ENCODE measurements at places on chromosomes 4 and X. TPM values are rescaled to one million over a fixed set of nuclear protein-coding genes. Genes with fewer than 3 reads are reported as not detected.
A peak's percentile ranks its signal among the peaks of the same experiment; 100 is the strongest.

Gene ARAP2
- 0.96 TPM for total RNA-seq

Gene BEX3
- 330 TPM for total RNA-seq

Gene TIGD4
- total RNA-seq, result 2.3 TPM

Gene EGF
- total RNA-seq, result 2.6 TPM

Gene STOX2
- total RNA-seq, result 20.9 TPM

- no peaks in the 10 kb centered on the region for H3K27me3 ChIP-seq
- H3K4me3 ChIP-seq, result no peak overlapping the region
- H3K36me3 ChIP-seq, result no peaks in the 10 kb centered on the region
- DNase-seq, result no peak
- no peak overlapping the region for H3K27ac ChIP-seq
- no peaks in the 10 kb centered on the region for H3K4me1 ChIP-seq
Measured at GRCh38 chrX:134431894-134432293, 28.1 kb upstream of the HPRT1 start.

- no peak overlapping the region for H3K4me3 ChIP-seq
- peaks cover 4% of the 10 kb centered on the region for H3K4me1 ChIP-seq
- H3K27me3 ChIP-seq, result no peaks in the 10 kb centered on the region
- no peak for DNase-seq
Measured at GRCh38 chr4:139675651-139676050, 10.0 kb downstream of the MGST2 start.

DNA sequence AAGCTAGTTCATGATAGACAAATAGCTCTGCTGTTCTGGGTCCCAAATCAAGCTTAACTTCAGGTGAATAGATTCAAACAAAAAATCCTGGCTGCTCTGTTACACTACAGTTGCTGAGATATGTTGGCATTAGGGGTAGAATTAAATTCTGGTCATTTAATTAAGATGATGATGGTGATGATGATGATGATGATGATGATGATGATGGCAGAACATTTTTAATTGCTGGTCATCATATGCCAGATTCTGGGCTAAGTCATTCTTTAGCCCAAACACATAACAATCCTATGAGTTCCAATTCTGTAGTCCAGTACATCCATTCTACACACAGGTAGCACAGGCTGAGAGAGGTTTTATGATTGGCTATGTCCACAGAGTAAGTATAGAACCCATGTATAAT, 741.5 kb downstream of the STIM2 start:
- no peaks in the 10 kb centered on the region for H3K27me3 ChIP-seq
- no peak for DNase-seq
- no peaks in the 10 kb centered on the region for H3K4me1 ChIP-seq
- no peaks in the 10 kb centered on the region for H3K36me3 ChIP-seq
- H3K27ac ChIP-seq, result no peak overlapping the region

- no peak overlapping the region for H3K4me3 ChIP-seq
- H3K27me3 ChIP-seq, result no peaks in the 10 kb centered on the region
- DNase-seq, result no peak
- no peak overlapping the region for H3K27ac ChIP-seq
Measured at GRCh38 chr4:24515698-24516097, 68.7 kb downstream of the DHX15 start.

GRCh38 chr4:153661215-153661822, 22.8 kb upstream of the TLR2 start:
- H3K4me1 ChIP-seq, result no peaks in the 10 kb centered on the region
- DNase-seq, result no peak
- H3K27me3 ChIP-seq, result no peaks in the 10 kb centered on the region

DNA sequence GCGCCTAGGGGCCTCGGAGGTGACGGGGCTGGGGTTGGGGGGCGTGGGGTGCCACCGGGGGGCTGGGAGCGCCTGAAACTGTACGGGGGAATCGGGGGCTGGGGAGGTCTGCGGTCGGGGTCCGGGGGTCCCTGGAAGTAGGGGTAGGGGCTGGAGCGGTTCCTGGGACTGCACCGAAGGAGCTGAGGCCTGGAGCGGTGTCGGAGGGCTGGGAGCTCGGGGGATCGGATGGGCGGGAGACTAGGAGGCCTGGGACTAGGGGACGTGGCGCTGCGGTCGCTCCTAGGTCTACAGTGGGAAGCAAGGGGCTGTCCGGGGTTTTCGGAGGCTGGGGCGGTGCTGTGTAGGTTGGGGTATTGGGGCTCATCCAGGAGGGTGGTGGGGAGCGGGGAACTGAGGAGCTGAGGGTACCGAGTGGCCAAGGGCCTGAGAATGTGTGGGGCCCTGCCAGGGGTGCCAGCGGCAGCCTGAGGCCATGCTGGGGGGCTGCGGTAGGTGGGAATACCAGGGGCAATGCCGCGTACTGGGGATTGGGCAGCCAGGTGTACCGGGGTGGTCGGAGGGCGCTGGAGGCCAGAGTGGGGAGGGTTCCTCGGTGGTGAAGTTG, 562 bp downstream of the AKAP17A start:
- H3K4me3 ChIP-seq, result peak overlapping the region; percentile 98
- no peak for DNase-seq
- H3K36me3 ChIP-seq, result peaks cover 35% of the 10 kb centered on the region
- no peak overlapping the region for H3K27ac ChIP-seq

- peaks cover 15% of the 10 kb centered on the region for H3K4me1 ChIP-seq
- H3K27me3 ChIP-seq, result peaks cover 2% of the 10 kb centered on the region
- peak overlapping the region; percentile 72 for H3K4me3 ChIP-seq
- peak; percentile 83 for DNase-seq
- H3K27ac ChIP-seq, result peak overlapping the region; percentile 88
- 0 out of 2 replicates have a peak, but pooled peaks cover 4% of the 10 kb centered on the region for H3K36me3 ChIP-seq
Measured at GRCh38 chr4:56908206-56909085, 746 bp downstream of the REST start.

GRCh38 chr4:145218251-145218650, 37.9 kb upstream of the OTUD4 start:
- no peaks in the 10 kb centered on the region for H3K36me3 ChIP-seq
- no peak for DNase-seq
- H3K27me3 ChIP-seq, result no peaks in the 10 kb centered on the region

DNA sequence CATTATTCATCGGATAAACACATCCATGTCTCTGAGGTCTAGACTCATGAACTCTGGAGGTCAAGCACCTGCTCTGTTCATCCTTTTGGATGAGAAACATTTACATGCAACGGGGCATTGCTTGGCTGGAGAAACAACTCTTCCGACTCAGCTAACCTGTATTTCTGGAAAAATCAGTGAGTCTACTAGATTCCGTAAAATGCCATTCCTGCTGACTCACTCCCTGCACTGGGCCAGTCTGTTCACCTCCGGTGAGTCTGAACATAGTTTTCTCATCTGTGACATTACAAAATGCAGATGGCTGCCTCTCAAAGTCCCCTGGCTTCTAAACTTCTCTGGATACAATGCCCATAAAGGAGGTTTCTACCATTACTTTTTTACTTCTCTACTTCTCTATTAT, 185.7 kb upstream of the HS3ST1 start:
- H3K27ac ChIP-seq, result no peak overlapping the region
- no peak overlapping the region for H3K4me3 ChIP-seq
- H3K36me3 ChIP-seq, result no peaks in the 10 kb centered on the region
- no peaks in the 10 kb centered on the region for H3K4me1 ChIP-seq

DNA sequence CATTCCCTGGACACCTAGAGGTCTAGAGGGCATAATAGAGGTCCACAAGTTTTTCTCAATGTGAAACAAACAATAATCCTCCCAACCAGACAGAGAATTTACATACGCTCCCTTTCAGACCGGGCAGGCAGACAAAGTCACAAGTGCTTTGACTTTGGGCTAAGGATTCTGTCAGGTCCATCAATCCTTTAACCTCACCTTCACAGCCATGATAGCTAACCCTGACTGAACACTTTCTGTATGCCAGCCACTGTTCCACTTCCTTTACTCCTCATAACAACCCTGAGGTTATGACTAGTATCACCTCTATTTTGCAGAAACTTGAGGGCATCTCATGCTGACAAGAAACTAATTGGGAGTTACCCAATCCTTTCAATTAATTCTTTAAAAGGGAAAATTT, 118.8 kb upstream of the AFF2 start:
- H3K27ac ChIP-seq, result no peak overlapping the region
- no peaks in the 10 kb centered on the region for H3K36me3 ChIP-seq
- DNase-seq, result no peak
- no peak overlapping the region for H3K4me3 ChIP-seq
